DMS79 (cell line): ENCODE measurements at places on chromosomes 5 and 9.

GRCh38 chr9:133428617-133429101 lies 6.5 kb downstream of the ADAMTS13 start:
- peak; percentile 3 for DNase-seq

DNA sequence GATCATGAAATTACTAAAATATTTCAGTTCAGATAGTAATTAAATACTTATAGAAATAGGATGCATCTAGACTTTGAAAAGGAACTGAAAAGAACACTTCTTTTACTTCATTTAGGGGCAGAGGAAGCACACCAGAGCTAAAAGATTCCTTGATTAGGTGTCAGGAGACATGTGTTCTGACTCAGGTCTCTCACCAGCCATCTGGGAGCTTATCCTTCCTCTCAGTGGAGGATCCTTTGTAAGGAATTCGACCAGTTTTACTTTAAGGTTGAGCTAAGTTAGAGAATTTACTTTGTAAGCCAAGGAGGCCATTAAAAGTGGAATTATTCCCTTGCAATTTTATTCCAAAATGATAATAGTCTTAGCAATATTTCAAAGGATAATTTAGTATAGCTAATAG lies 16.7 kb downstream of the VCAN start:
- no peak for DNase-seq

GRCh38 chr9:98995059-98995671 lies 51.5 kb downstream of the COL15A1 start:
- DNase-seq: peak; percentile 3

DNA sequence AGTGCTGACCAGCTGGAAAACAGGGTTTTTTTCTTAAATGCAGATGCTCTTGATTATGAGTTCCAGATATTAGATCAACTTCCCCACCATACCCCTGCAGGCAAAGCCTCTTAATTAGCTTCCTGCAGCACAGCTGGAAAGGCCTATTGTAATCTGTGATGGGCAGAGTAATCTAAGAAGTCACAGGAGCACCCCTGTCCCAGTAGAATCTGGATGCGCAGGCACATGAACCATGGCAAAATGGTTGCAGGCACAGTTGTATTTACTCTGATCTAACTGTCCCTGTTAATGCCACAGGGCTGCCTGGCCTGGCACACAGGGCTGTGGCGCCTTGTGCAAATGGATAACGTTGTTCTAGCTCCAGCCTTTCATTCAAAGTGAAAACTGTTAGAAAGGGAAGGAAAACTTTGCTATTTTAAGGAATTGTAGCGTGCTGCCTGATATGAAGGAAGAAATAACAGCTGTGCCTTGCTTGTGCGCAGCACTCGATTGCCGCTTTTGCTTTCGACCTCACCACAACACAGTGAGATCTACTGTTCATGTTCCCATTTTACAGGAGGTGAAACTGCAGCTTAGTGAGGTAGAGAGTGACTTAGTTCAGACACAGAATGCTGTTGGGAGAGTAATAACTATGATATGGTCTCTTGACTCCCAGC lies 2.3 kb downstream of the TGFBI start:
- no peak for DNase-seq

- DNase-seq: no peak
Measured at GRCh38 chr5:139551191-139551889, 9.8 kb upstream of the UBE2D2 start.

DNA sequence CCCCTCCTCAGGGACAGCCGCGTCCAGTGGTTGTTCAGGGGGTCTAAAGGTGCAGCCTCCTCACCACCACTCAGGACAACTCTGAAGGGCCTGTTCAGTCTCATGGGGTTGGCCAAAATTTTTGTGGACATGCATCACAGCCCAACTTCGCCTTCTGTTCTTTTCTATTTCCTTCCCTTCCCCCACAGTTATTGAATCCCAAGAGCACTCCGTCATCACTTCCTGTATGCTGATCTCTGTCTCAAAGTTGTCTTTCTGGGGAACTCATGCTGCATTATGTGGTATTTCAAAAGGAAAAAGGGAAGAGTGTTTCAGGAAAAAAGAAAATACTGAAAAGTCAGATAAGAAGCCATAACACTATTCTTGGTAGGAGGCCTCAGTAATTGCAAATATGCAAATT lies 355.4 kb downstream of the CAAP1 start:
- DNase-seq: no peak

GRCh38 chr5:5080790-5081189 lies 59.3 kb upstream of the ADAMTS16 start:
- no peak for DNase-seq

DNA sequence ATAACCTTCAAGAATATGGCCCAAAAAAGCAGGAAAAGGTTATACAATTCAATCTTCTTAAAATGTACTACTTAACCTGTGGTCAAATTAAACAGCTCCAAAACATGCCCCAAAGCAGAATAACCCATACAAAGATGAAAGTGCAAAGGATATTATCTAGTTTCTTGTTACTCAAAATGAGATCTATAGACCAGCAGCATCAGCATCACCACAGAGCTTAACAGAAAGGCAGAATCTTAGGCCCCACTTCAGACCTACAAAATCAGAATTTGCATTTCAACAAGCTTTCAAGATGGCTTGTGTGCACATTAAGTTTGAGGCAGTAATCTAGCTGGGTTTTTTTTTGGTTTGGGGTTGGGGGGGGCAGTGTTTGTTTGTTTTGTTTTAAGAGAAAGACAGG lies 54.0 kb downstream of the SCAI start:
- DNase-seq: no peak

GRCh38 chr5:178740921-178741320 lies 10.5 kb upstream of the ZNF354A start:
- no peak for DNase-seq
